ENCODE measurements at places on chromosomes 6 and 20.

DNA sequence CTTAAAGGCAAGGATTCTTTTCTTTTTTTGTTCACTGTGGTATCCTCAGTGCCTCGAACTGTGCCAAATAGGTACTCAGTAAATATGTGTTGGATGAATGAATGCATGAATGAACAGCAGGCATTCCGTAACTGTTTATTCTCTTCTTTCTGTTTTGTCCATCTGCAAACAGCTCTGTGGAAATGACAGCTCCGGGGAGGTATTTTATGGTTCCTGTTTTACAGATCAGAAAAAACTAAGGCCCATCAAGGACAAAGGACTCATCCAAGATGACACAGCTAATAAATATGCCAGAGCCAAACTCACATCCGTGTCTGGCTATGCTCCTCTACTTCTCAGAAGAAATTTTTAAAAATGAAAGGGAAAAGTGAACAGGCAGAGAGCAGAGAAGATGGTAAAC lies 21.0 kb downstream of the JPH2 start:
- no peak for DNase-seq

- no peak for DNase-seq
Measured at GRCh38 chr6:17945111-17945510, 42.3 kb downstream of the KIF13A start.

- DNase-seq, result no peak
Measured at GRCh38 chr6:147621961-147622360, 113.5 kb downstream of the SAMD5 start.

GRCh38 chr6:143174951-143175350 lies 114.3 kb downstream of the AIG1 start:
- no peak for DNase-seq

- no peak for DNase-seq
Measured at GRCh38 chr6:121578216-121578615, 142.8 kb downstream of the GJA1 start.

DNA sequence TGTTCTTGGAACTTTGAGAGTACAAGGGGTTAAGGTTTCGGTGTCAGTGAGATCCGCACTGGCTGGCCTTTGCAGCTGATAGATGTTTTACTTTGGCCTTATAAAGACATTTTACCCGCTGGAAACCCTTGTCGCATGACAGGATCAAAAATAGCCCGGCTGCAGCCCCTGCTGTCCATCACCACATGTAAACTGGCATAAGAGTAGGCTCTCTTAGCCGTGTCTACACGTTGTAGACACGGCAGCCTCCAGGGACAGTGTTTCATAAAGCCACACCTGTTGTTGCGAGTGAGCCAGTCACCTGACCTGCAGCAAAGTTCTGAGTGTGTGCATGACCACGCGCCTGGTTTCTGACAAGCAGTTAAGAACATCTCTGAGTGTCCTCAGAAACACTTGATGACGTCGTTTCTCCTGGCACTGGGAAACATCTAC lies 8.5 kb downstream of the RBM24 start:
- no peak for DNase-seq

DNA sequence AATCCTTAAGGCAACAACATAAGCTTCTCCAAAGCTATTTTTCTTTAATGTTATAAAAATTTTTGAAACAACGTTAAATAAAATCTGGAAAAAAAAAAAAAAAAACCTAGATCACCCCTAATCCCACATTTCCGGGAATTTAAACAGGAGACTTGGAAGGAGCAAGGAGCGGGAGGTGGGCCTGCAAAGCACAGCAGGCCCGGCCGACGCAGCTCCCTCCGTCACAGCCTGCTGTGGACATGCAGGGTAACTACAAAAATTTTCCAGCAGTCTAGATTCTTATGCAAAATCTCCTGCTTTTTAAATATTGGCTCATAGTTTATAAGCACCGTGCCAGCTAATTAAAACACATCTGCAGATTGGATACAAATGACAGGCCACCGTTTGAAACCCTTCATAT lies 23.5 kb downstream of the FOXF2 start:
- no peak for DNase-seq

DNA sequence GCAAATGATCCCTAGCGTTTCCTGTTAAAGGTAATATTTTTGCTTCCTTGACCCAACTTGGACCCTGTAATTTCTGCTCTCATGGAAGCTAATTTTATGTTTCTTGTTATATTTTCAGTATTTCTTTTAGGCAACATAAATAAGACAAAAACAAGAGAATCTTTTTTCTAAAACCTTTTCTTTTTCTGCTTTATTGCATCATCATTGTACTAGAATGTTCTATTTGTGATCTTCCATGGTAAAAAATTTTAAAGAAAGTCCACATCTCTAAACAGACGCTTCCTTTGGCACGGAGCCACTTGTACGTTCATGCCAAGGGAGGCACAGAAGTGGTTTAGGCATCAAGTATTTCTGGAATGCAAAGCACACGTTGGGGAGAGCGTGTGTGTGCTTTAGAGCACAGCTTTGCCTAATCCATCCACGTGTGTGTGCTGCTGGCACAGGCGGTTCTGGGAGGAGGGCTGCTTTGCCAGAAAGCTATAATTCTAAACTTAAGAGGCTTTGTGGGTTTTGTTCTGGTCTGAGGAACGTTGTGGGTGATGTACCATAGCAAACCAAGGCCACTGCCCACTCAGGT lies 98.3 kb downstream of the SASH1 start:
- no peak for DNase-seq

- DNase-seq, result no peak
Measured at GRCh38 chr6:33446356-33446755, 8.0 kb upstream of the ZBTB9 start.

DNA sequence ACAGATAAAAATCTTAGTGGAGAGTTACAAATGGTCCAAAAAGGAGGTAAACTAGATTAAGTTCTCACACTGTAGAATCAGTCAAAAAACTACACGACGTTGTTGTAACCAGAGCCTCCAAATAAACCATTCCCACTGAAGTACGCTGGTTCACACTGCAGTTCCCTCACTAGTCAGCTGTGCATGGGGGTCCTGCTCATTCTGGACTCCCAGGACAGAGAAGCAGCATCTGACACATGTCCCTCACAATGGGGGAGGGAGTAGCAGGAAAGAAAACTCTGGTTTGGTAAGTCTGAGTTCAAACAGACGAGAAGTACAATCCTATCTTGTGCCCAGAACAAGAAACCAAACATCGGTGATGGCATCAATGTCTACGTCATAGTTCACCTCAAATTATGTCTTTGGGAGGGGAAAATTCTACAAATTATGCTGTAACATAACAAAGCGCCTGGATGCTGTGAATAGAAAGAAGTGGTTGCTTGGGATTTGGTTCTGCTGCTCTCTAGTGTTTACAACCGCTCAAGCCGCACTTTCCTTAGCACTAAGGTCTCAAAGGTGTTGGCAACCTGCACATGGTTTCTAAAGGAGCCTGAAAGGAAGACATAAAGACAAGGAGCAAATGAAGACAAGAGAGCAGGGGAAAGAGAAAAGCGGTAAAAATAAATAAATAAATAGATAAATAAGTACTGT lies 208.0 kb downstream of the GMDS start:
- no peak for DNase-seq

DNA sequence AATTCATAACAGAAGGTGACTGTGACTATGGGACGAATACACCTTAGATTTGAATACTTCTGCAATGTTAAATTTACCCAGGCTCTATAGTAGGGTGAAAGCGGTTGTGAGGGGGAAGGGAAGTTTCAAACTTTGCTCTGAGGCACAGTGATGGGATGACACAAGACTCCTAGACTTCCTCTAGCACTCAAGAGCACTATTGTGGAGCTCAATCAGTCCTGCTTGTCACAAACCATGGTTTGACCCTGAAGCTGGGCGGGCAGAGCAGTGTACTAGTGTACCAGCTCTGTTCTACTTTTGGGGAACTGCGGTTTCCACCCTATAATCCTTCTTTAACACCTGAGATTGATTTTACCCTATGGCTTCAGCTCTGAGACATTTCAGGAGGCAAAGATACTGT lies 17.1 kb downstream of the TRIM27 start:
- no peak for DNase-seq

DNA sequence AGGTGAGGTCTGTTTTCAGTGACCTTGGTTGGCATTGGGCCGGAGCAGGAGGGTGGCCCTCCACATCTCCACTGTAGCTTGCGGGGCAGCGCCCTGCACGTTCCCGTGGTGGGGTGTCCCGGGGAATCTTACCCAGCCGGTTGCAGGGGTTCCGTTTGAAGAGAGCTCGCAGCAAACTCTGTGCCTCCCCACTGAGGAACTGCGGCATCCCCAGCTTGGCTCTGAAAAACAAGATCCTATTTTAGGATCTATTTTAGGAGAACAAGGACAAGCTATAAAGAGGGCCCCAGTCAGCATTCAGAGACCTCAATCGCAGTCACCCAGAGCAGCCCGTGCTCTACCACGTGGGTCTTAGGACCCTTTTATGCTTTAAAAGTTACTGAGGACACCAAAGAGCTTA lies 97.8 kb downstream of the RAMACL start:
- no peak for DNase-seq

DNA sequence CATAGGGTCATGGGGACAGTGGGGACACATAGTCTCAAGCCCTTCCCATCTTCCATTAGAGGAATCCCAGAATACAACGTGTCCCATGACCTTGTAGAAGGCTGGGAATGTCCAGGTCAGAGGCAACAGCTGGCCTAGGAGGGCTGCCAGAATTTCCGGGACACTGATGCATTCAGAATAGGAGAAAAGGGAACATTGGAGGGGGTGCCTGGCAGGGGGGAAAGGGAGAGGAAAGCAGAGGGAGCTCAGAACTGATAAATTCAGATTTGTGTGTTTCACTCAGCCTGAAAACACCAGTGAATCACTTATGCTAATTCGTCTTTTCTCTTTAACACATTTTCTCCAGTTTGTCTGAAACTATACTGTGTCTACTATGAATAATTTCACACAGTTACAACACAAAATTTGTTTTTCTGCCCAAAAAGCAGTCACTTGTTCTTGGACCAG lies 35.5 kb upstream of the BMP2 start:
- no peak for DNase-seq

GRCh38 chr20:47680804-47681529 lies 104.3 kb downstream of the SULF2 start:
- no peak for DNase-seq

DNA sequence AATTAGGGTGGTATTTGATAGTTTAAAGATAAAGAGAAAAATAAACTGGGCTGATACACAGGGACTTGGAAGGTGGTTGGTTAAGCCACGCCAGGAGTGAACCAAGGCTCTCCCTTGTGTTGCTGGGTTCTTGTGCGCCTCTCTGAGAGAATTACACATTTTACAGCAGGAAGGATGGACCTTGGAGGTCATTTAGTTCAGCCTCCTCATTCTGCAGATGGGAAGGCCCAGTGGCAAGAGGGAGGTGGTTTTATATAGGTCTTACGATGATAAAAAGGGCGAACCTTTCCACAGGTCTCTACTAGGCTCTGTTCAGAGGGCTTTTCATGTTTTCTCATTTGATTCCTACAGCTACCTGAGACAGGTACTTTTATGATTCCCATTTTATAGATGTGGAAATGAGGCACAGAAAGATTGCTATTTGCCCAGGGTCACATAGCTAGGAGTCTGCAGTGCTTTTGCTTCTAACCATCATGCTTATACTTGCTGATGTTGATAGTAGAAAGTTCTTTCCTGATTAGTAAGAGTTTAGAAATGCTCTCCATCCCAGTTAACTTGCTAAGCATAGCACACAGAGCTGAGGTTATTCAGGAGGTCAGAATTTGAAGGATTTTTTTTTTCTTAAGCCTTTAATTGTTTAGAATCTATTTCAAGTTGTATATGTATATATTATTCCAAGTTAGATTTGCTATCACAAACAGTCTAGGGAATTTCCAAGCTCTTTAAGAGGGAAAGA lies 12.8 kb downstream of the HIVEP1 start:
- DNase-seq, result no peak

GRCh38 chr6:35081426-35081851 lies 59.7 kb downstream of the TCP11 start:
- DNase-seq, result no peak

DNA sequence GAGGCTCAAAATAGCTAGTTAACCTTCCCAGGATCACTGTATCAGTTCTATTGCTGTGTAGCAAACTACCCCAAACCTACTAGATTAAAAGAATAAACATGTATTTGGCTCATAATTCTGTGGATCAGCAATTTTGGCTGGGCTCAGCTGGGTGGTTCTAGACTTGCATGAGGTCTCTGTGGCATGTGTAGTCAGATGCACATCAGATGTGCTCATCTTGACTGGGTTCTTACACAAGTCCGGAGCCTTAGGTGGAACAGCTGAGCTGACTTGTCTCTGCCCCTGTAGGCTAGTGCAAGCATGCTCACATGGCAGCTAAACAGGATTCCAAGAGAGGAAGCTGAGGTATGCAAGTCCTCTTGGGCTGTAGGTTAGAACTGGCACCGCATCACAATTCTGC lies 173.2 kb upstream of the PRND start:
- DNase-seq, result no peak

DNA sequence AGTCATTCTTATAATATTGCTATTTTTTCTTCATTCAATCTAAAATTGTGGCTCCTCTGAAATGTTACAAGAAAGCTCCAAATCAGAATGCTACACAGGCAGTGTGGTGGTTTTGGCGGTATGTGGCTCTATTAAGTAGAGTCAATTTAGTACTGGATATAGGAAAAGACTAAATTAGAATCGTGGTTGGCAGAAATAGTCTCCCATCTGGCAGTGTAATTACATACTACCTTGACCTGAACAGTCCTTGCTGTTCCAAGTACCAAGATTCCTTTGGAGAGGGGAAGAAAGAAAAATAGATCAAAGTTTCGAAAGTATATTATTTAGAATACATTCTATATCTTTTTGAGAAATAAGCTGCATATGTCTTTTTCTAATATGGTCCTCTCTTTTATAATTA lies 78.2 kb downstream of the C6orf118 start:
- no peak for DNase-seq

GRCh38 chr6:25250878-25251277 lies 28.3 kb upstream of the CARMIL1 start:
- no peak for DNase-seq

- DNase-seq, result no peak
Measured at GRCh38 chr6:39328066-39328465, 5.6 kb upstream of the KCNK16 start.

GRCh38 chr6:26252077-26252472 lies 112.9 kb upstream of the BTN3A2 start:
- DNase-seq, result no peak

DNA sequence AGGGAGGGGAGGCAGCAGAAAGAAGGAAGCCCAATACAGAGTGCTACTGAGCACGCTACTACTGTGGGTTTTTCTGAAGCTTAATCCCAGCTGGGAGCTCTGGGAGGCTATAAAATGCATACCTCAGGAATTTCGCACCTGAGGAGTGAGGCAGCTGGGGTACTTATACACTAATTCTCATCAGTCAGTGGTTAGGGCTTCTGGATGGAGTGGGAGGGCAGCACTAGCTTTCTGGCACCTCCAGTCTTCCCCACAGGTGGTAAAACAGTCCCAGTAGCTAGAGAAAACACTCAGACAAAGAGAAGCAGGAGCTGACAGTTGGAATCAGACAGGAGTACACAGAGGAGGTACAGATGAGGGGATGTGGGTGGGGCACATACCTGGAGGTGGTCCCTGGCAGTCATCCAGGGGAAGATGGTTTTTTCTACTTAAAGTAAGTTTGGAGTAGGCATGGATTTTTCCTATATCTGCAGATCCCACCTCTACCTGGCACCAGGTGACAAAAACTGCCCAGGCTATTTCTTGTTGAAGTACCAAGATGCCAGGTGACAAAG lies 37.8 kb downstream of the CPXM1 start:
- no peak for DNase-seq

Measured in CD4-positive, alpha-beta T cell (primary cell).